ENCODE measurements at places on chromosomes 3 and 15.
A peak's percentile ranks its signal among the peaks of the same experiment; 100 is the strongest.

GRCh38 chr15:32030795-32031194 is 480 bp downstream of the CHRNA7 start:
- DNase-seq: no peak

GRCh38 chr15:70512772-70513362 is 250.5 kb downstream of the UACA start:
- peak; percentile 66 for DNase-seq

GRCh38 chr3:46987319-46987742 is 7.9 kb downstream of the NBEAL2 start:
- DNase-seq: no peak

DNA sequence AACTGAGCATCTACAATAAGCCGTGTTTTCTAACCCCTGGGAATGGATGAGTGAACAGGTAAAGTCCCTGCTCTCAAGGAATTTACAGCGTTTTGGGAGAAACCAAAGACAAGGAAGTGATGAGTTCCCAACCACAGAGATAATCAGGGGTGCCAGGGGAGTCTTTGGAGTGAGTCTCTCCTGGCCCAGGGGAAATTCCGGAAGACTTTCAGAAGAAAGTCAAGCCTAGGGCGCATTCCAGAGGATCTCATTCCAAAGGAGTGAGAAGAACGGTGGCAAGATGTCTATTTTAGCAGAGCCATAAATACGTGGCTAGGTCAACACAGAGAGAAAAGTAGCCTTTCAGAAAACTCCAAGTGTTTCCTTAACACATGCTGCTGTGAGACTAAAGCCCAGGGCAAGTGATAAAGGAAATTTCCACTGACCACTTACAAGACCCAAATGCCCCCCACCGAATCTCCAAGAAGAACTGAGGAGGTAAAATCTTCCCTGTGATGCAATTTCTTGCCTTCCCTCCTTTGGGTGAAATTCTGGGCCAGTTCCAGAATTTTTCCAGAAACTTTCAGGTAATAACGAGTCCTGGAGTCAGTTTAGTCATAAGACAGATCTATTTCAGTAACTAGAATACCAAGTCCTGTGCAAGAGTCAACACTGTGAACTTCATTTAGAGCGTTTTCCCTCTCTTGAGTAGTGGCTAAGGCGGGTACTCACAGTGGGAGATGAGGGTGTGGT is 437.4 kb downstream of the NR2F2 start:
- DNase-seq: no peak

GRCh38 chr3:173761161-173761560 is 363.6 kb downstream of the NLGN1 start:
- DNase-seq: no peak

- DNase-seq: no peak
Measured at GRCh38 chr3:142660893-142661292, 62.9 kb upstream of the TRPC1 start.

GRCh38 chr3:1942781-1943180 is 155.9 kb upstream of the CNTN4 start:
- DNase-seq: no peak

DNA sequence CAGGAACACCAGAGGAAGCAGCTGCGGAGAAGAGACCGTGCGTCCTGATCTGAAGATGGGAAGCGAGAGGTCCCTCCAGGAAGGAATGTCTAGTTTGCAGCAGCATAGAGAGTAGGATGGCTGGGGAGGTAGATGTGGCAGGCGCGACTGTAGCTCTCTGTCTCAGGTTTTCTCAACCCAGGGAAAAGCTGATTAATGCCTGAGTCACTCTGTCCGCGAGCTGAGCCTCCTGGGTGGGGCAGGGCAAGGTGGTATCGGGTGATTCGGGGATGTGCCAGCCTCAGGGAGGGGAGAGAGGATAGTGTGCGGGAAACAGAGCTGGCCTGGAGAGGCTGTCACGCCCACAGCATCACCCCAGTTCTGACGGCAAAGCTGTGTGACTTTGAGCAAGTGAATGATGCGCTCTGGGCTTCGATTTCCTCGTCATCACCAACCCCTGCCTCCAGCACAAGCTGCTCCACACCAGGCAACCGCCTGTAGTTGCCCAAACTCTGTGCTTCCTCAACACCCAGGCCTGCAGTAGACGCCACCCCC is 28.4 kb downstream of the CPN2 start:
- DNase-seq: peak; percentile 49

DNA sequence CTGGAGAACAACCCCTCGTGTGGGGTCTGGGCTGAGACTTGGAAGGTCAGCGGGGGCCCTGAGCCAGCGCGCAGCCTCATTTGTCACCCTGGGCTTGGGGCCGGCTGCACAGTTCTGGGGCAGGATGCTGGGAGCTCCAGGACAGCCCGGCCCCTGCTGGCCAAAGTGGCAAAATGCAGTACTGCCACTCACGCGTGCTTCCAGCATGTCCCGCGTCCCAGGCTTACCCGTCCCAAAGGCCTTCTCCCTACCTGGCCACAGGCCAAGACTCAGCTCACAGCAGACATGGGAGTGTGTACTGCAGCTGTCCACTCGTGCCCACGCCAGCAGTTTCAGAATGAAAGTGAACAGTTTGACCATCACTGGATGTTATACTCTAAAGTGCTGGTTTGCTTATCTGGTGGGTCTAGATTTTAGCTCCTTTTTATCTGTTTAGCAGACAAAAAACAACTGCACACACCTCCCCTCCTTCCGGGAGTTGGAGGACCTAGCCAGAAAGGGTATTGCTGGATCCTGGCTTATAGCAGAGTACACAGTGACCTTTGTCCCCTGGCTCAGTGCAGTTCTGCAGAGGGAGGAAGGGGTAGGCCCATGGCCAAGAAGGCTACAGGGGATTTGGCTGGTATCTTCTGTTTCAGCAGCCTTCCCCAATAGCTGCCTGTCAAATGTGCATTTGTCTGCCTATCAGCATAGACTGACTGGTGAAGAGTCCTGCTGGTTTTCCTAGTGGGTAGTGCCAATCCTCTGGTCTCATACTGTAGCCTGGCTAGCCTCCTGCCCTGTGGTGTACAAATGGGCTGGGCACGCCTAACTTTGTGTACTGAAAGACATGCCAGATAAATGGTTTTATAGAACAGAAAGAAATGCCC is 23.2 kb upstream of the IP6K2 start:
- DNase-seq: peak; percentile 89

- no peak for DNase-seq
Measured at GRCh38 chr15:78079298-78080087, 2.0 kb upstream of the TBC1D2B start.

DNA sequence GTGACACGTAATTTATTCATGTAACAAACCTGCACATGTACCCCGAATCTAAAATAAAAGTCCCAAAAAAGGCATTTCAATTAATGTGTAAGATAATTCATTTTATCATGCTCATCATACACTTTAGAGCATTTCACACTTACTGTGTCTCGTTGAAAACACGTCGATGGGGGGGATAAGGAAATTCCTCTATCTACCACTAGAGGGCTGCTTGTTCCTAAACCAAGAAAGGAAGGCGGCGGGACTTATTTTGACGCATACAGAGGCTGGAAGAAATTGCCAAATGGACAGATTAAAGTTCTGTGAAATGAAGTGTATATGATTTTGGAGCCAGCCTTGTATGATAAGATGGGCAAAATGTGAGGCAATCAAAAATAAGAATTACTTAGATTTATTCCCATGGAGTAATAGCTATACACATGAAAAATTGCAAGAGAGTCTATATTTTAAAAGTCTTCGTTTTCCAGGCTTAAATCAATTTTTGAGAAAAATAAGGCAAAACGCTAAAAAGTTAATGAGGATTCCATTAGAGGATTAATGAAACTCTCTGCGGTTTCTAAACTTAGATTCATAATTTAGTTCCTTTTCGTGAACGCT is 346.8 kb downstream of the CNTN3 start:
- peak; percentile 72 for DNase-seq

GRCh38 chr3:37862903-37863815 is 1.5 kb downstream of the CTDSPL start:
- no peak for DNase-seq

GRCh38 chr3:31802981-31803740 is 177.9 kb downstream of the OSBPL10 start:
- peak; percentile 10 for DNase-seq

DNA sequence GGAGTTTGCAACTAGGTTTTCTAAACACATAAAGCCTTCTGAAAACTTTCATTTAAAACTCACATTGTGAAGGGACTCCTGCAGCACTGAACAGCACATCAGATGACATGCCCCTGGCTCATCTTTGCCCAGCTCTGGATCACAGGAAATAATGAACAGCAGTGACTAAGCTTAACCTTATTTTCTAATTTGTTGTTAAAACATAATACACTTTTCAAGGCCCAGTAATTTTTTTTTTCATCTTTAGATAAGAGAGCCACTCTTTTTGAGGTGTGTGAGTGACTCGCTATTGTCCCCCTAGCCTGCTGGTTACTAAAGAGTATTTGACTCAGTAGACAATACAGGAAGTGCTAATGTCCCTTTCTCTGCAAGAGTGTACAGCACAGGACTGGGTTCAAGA is 204.0 kb downstream of the OSBPL10 start:
- DNase-seq: no peak

DNA sequence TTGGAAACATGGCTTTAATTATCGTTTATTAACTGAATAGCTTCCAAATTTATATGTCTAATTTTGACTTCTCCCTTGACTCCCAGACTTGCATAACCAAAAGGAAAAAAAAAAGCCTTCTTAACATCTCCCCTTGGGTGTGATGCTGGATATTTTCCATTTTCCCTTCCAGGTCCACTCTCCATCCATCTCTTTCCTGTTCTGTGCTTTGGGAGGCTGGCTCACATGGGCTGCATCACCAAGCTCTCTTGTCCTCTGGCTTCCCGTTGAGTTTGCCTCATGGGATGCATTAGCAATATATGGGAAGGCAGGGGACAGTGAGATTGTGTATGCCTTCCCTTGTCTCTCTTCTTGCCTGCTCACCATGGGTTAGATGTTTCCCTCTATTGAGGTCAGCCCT is 77.8 kb upstream of the FAM98B start:
- DNase-seq: no peak

DNA sequence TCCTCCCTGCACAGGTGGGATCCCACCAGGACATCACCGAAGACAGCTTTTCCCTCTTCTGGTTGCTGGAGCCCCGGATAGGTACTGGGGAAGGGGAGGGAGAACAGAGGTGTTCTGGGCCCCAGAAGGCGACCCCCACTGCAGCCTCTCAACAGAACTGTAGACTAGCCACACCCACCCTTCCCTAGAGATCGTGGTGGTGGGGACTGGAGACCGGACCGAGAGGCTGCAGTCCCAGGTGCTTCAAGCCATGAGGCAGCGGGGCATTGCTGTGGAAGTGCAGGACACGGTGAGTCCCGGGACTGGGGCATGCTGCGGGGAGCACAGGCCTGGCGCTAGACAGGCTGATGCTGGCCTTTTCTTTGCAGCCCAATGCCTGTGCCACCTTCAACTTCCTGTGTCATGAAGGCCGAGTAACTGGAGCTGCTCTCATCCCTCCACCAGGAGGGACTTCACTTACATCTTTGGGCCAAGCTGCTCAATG is 809 bp downstream of the NDUFAF3 start:
- no peak for DNase-seq

DNA sequence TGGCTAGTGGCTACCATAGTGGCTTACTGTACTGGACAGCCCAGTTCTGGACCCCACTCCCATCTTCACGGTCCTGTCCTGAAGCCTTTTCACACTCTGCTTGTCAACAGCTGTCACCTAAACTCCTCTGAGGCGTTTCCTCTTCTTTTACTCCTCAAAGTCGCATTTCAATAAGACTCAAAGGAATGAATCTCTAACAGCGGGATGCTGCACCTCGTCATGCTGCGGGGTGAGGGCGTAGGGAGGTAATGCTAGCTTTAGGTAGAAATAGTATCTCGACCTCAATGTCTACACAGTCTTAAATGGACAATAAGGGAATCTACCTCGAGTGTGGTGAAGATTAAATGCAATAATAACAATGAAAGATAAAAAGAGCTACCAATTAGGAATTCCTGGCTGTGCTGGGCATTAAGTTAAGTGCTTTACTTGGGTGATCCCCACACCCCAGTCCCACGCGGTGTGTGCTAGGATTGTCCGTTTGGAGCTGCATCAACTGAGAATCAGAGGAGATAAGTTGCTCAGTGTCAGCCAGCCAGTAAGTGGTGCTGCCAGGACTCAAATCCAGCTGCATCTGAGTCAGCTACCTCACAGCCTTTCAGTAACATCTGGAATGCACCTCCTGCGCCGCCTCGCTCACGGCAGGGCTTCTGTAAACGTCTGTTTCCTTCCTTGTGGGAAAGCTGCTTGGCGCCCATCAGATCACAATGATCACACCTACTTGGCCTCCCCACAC is 14.0 kb downstream of the PLA2G4D start:
- DNase-seq: peak; percentile 22

GRCh38 chr3:71258526-71258925 is 325.0 kb downstream of the FOXP1 start:
- DNase-seq: peak; percentile 69

GRCh38 chr3:124926426-124927101 is 8.0 kb downstream of the MUC13 start:
- DNase-seq: no peak

DNA sequence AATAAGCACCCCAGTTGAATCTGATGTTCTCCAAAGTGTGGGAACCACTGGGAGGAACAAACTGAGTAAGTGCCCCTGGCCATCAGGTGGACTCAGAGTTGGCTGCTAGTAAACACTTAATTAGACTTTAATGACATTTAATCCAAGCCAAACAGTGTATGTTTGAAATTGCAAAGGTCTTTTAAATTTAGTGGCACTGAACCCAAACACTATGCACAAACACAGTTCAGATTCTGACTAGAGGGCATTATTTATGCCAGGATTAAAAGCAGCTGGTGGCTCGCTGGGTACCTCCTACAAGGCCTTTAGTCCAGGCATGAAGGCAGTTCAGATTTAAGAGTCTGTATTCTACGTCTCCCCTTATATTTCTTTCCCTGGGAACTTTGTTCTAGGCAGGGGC is 264.8 kb downstream of the CLSTN2 start:
- no peak for DNase-seq

GRCh38 chr3:50356553-50356952 is 2.8 kb downstream of the TMEM115 start:
- no peak for DNase-seq
